ENCODE measurements at places on chromosomes 12 and 14.

DNA sequence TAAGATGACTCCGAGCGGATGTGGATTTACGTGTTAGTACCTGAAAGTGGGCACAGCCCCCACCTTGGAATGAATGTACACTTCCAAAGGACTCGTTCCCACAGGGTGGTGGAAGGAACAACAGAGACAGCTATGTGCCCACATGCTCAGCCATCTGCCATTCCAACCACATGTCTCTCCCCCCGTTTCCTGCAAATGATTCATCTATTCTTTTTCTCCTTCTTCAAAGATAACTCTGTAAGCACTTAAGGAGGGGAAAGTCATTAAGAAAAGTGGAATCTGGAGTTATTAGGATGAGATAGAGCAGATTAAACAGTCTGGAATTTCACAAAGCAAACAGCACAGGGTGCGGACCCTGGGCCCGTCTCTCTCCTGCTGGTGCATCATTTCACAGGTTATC, 18.5 kb upstream of the DUSP6 start:
- DNase-seq: no peak

DNA sequence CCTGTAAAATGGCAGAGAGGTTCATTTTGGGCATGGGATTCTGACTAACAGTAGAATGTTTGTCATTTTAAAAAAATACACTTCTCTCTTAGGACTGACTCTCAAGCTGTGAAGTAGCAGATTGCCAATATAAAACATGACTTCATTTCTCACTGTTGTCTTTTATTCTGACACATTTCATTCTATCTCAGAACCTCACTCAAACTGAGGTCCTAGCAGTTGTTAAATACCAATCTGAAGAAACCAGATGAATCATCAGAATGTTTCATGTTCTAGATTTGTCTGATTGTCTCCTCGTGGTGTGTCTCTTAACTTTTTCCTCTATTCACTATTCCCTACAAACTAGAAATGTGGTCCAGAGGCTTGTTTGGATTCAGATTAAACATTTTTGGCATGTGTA, 276.5 kb upstream of the NPAS3 start:
- no peak for DNase-seq

GRCh38 chr12:88549929-88550328, 30.3 kb downstream of the KITLG start:
- DNase-seq: no peak

DNA sequence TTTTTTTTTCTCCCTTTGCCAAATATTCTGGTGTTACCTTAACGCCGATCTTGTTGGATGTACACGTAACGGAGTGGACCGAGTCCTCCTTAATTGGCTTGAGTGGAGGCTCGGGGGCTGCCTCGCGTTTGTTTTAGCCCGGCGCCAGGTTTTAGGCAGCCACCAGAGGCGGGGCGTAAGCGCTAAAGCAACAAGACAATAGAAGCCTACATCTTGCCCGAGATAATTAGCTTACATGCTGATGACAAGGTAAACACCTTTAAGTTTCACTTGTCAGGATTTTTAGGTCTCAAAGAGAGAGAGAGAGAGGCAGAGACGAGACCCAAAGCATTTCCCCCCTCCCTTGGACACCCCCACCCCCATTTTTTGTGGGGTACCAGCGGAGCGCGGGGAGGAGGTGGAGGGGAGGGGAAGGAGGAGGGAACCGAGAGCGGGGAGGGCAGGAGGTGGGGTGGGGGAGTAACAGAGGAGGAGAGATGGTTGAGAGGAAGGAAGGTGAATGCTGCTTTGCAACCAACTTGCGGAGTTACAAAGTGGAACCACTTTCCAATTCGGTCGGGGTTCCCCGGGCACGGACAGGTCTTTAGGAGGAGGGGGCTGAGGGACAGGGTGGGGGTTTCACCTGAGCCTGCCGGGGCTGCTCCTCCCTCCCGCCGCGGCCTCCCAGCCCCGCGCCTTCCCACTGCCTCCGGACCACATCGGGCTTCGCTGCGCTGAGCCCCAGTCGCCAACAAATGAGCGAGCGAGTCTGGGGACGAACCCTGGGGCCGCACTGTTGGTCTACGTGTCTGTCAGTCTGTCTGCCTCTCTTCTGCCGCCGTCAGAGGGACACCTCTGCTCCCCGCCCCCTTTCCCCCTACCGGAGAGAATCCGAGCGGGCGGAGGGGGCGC, at the start of gene NKX2-1:
TSS of gene NKX2-1 (minus strand) at position 802 of the 891 bp plus-strand sequence. CDS start at position 699, 103 bp downstream.
- no peak for DNase-seq

GRCh38 chr12:113643177-113643974, 171.7 kb upstream of the LHX5 start:
- DNase-seq: no peak
